ENCODE measurements at places on chromosomes 7 and 10.

DNA sequence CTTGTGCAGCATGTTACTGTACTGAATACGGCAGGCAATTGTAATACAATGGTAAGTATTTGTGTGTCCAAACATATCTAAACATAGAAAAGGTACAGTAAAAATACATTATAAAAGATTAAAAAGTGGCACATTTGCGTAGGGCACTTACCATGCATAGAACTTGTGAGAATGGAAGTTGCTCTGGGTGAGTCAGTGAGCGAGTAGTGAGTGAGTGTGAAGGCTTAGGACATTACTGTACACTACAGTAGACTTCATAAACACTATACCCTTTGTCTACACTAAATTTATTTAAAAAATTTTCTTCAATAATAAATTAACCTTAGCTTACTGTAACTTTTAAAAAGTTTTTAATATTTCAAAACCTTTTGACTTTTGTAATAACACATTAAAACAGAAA is 37.5 kb downstream of the BPGM start:
- no peak for DNase-seq

DNA sequence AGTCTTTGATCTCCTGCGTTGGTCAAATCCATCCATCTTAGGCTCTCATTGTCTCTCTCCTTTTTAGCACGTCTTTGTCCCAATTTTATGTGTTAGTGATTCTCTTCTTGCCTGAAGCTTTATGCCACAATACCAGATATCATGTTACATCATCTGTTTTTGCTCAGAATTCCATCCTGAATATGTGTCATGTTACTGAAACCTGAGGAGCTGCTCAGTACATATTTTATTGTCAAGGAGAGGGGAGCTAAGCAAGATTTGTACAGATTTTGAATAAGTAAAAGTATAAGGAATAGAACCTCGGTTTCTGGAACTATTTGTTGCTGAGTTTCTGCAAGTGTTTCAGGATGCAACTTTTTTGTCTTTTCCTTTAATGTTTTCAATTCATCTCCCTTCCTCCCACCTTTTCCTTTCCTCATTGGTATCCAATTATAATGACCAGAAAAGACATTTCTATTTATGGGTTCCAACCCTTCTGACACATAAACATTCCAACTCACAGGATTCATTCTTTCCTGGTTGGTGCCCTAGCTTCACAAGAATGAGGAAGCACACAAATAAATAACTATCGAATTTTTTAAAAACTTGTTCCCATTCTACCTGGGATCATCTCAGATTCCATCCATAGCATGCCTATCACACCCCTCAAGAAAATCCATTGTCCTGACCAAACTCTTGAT is 291.8 kb downstream of the CRPPA start:
- DNase-seq = no peak

DNA sequence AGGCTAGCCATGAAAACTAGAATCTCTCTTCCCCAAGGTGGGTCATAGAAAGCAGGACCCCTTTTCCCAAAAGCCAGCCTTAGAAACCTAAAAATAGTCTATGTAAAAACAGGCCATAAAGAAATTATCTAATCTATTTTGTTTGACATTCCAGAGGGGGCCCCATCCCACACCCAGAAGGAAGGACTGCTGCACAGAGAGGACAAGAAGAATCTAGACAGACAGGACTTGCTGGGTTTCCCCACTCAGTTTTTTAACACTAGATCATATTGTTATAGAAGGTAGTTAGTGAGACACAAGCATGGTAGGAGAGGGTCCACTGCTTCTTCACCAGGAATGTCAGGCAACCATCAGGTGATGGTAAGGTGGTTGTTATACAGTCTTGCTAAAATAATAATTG is 357.0 kb downstream of the LRRTM3 start:
- DNase-seq = no peak

GRCh38 chr7:27434756-27435400 is 192.3 kb downstream of the EVX1 start:
- no peak for DNase-seq

GRCh38 chr10:84683980-84684740 is 355.8 kb downstream of the CCSER2 start:
- no peak for DNase-seq

- DNase-seq = no peak
These were observed 285.5 kb downstream of the CCDC3 start for GRCh38 chr10:12716042-12716441.

DNA sequence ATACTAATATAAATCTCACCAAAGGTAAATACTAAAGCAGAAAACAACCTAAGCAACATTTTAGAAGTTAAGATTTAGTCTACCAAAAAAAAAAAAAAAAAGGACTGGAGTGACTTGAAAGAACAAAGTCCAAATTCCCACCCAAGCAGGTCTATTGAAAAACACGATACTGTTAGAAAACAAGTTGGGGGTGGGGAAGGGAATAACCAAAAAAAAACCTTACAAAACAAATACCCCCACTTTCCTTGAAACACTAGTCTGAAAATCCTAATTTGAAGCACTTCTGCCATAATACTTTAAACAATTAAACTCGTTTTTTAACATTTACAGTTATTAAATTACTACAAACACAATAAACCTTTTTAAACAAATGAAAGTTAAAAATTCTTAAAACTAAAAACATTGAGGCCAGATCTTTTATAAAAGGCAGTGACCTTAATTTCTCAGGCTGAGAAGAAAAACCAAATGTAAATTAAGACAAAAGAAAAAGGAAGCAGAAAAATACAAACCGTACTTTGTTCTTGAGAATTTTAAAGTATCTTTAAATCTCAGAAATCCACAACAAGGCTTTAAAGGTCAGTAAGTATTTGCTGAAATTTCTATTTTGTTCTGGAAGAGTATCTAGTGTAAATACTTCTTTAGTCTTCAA is 135.1 kb downstream of the NRBF2 start:
- DNase-seq = no peak

DNA sequence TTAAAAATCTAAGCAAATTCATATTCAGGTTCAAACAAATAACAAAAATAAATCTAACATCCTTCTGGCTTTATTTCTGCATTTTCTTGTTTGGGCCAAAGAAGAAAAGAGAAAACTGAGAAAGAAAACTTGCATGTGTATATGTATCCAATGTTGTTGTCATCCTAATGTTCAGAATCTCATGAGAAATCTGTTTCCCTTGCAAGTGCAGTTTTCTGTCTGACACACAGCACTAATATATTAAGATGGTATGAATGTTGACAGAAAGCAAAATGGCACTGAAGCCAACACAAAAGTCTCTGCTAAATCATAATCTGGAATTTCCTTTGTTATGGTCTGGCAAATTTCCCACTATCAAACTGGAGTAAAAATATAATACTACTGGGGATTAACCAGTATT is 235.9 kb downstream of the HGF start:
- no peak for DNase-seq

DNA sequence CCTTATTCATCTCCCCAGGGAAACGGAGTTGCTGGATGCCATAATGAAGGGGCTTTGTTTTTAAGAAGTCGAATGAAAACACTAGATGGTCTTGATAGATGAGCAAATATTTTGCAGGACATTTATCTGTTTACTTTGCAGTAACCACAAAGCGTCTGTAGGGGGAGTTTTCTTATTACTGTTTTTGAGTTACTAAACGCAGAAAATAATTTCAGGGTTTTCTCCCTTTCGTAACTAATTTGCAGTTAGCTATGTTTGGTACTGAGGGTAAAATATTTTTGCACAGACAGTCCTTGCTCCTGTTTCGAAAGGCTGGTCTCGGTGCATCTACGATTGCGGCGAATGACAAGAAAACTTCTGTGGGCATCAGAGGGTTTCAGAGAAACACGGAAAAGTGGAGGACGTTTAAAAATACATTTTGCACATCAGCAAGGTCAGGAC is 505.6 kb upstream of the MKI67 start:
- DNase-seq = no peak

DNA sequence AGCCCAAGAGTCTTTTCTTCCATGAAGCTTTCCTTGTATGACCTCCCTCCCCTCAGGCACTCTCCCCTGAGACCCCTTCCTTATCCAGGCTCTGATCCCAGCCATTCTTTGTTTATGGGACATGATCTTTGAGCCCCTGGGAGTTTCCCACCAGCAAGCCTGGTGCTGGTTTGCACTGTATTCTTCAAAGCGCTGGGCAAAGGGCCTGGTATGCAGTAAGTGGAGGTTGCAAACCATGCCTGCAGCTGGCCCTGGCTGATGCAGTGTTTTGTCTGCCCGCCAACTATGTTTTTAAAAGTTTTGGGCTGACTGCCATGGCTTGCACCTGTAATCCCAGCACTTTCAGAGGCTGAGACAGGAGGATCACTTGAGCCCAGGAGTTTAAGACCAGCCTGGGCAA is 6.8 kb upstream of the NODAL start:
- DNase-seq = no peak

DNA sequence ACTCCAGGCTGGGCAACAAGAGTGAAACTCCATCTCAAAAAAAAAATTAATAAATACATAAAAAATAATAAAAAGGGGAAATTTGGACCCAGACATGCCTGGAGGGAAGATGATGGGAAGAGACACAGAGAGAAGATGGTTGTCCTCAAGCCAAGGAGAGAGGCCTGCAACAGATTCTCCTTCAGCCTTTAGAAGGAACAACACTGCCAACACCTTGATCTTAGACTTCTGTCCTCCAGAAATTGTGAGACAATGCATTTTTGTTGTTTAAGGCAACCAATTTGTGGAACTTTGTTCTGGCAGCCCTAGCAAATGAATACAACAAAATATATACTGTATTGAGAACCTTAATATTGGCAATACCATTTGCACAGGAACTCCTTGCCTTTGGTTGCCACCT is 180.3 kb upstream of the TNS3 start:
- DNase-seq = no peak

DNA sequence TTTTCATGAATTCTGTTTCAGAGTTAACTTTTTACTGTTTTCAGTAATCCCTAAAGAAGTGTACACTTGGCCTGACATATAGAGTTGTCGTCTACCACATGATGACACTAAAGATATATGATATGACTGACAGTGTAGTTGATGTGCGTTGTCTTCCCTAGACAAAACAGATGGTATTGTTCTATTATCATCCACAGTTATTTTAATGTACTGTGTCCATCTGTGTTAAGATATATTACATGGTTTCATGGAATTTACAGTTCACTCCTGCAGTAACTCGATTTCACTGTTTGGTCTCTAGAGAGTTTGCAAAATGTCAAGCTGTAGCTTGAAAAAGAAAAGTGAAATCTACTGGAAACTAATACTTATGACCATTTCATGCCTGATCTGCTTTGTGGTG is 18.1 kb downstream of the FOXP2 start:
- no peak for DNase-seq

DNA sequence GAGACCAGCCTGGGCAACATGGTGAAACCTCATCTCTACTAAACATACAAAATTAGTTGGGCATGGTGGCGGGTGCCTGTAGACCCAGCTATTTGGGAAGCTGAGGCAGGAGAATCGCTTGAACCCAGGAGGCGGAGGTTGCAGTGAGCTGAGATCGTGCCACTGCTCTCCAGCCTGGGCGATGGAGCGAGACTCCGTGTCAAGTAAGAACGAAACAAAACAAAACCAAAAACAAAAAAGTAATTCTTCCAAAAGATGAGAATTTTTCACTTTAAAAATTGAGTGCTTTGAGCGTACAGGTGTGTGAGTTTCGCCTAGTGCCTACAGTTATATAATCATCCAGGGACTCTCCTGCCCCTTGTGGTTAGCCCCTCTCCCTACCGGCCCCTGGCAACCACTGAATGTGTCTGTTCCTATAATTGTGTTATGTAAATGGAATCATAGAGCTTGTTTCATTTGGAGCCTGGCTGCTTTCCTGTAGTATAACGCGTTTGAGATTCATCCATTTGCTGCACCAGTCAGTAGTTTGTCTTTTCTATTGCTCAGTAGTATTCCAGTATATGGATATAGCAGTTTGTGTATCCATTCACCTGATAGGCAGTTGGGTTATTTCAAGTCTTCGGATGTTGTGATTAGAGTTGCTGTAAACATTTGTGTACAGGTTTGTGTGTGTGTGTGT is 80.0 kb downstream of the RBM33 start:
- no peak for DNase-seq

- no peak for DNase-seq
These were observed 2.9 kb upstream of the MYOZ1 start for GRCh38 chr10:73644015-73644743.

DNA sequence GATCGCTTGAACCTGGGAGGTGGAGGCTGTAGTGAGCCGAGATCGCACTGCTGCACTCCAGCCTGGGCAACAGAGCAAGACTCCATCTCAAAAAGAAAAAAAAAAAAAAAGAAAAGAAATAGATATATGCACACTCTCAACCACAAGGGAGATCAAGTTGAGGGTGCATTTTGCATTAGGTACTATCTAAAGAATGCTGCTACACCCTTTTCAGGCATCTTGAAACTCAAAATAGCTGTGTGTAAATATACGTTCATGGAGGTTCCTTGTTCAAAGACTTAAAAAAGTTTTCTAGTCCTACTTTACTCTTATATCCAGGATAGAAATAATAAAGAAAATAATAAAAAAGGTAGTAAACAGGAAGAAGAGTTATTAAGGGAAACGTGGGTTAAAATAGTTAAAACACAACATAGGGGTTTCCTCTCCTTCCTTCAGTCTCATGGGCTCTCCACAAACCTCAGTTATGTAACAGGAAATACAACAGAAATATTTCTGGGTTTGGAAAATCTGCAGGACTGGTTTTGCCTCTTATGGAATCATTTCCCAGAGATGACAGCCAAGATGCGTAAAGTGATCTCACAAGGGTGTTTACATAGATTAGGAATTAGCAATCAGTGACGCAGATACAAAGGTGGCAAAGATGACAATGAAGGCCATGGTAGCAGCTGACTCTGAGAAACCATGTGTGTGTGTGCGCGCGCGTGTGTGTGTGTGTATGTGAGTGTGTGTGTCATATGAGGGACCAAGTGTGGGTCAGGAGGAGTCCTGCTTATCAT is 15.1 kb downstream of the STEAP4 start:
- DNase-seq = no peak

GRCh38 chr7:130721486-130722277 is 12.3 kb downstream of the KLF14 start:
- peak; percentile 87 for DNase-seq

- no peak for DNase-seq
These were observed 466.4 kb upstream of the ZMIZ1 start for GRCh38 chr10:78602201-78602932.

GRCh38 chr10:101092881-101093354 is 31.1 kb downstream of the KAZALD1 start:
- no peak for DNase-seq

GRCh38 chr10:85524001-85524666 is 842.5 kb downstream of the GRID1 start:
- DNase-seq = no peak

- no peak for DNase-seq
These were observed 200.4 kb upstream of the NFE2L3 start for GRCh38 chr7:25951414-25952260.

- DNase-seq = peak; percentile 15
These were observed 86.7 kb upstream of the AGK start for GRCh38 chr7:141464551-141464950.

- DNase-seq = no peak
These were observed 73.0 kb upstream of the CABCOCO1 start for GRCh38 chr10:61589547-61590243.

- DNase-seq = no peak
These were observed 4.2 kb downstream of the TMEM270 start for GRCh38 chr7:73864981-73865711.

DNA sequence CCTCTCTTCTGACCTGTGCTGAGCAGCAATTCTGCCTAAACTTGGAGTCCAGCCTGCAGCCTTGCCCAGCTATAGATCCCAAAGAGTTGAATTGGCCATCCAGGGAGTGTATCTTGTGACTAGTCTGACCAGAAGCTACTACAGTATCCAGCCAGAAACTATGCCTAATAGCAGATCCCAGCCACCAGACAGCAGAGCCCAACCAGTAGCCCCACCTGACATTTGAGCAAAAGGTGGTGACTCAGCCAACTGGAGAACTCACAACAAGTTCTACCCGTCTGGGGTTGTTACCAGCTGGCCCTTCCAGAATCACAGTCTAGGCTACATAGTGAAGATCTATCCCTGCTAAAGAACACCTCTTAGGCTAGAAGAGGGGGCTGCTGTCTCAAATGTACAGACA is 315.0 kb downstream of the CRPPA start:
- no peak for DNase-seq
